Activated CD8-positive, alpha-beta memory T cell treated with anti-CD3 and anti-CD28 coated beads, Interleukin-2, amount 50 U/mL, for 4 hours (primary cell): ENCODE measurements at places on chromosomes 1 and 21.

GRCh38 chr21:44566403-44566802 lies 7.1 kb upstream of the KRTAP10-4 start:
- no peak for DNase-seq

DNA sequence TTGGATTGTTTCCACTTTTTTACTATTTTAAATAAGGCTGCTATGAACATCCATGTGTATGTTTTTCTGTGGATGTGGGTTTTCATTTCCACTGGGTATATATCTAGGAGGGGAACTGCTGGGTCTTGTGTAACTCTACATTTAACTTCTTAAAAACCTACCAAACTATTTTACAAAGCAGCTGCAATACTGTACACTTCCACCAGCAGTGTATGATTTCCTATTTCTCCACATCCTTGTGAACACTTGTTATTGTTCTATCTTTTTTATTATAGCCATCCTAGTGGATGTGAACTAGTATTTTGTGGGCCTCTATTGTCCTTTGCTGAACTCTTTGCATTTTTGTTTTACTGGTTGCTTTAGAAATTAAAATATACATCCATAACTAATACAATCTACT lies 33.4 kb downstream of the DIPK1A start:
- DNase-seq: no peak

DNA sequence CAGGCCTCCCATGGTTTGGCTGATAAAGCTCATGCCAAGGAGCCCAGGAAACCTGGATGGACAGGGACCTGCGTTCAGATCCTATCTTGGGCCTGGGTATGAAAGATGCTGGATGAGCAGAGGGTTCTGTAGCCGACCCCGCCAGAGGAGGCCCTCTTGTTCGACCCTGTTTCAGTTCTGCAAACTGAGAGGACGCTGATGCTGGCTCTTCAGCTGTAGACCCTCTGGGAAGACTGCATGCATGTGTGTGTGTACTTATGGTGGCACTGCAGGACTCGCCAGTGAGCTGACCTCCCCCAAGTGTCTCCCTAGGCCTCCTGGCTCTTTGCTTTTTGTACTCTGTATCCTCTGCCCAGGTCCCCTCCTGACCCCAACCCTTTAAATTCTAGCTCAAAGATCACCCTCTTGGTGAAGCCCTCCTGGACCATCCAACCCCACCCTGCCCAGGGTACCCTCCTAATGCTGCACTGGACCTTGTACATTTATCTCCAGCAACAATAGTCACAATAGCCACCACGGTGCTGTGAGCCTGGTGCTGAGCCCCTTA lies 1.6 kb downstream of the EPS8L3 start:
- peak; percentile 5 for DNase-seq

DNA sequence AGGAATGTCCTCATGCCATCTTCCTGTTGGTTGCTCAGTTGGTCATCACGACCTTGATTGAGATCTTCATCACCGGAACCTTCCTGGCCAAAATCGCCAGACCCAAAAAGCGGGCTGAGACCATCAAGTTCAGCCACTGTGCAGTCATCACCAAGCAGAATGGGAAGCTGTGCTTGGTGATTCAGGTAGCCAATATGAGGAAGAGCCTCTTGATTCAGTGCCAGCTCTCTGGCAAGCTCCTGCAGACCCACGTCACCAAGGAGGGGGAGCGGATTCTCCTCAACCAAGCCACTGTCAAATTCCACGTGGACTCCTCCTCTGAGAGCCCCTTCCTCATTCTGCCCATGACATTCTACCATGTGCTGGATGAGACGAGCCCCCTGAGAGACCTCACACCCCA lies 42.9 kb downstream of the KCNJ15 start:
- DNase-seq: no peak

DNA sequence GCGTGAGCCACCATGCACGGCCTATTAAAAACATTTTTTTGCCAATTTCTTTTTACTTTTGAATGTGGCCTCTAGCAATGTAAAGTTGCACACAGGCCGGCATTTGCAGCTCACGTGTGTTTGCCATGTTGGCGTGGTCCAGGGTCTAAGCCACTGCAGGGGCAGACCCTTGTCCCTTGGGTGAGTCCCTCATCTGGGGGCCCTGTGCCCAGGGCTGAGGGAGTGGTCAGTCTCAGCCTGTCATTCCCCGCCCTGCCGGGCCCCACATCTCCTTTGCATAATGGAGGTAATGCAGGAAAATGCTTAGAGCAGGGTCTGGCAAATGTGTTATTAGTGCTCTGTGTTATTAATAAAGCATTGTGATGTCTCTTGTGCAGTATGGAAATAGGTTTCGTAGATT lies 16.9 kb downstream of the AGPAT3 start:
- no peak for DNase-seq

DNA sequence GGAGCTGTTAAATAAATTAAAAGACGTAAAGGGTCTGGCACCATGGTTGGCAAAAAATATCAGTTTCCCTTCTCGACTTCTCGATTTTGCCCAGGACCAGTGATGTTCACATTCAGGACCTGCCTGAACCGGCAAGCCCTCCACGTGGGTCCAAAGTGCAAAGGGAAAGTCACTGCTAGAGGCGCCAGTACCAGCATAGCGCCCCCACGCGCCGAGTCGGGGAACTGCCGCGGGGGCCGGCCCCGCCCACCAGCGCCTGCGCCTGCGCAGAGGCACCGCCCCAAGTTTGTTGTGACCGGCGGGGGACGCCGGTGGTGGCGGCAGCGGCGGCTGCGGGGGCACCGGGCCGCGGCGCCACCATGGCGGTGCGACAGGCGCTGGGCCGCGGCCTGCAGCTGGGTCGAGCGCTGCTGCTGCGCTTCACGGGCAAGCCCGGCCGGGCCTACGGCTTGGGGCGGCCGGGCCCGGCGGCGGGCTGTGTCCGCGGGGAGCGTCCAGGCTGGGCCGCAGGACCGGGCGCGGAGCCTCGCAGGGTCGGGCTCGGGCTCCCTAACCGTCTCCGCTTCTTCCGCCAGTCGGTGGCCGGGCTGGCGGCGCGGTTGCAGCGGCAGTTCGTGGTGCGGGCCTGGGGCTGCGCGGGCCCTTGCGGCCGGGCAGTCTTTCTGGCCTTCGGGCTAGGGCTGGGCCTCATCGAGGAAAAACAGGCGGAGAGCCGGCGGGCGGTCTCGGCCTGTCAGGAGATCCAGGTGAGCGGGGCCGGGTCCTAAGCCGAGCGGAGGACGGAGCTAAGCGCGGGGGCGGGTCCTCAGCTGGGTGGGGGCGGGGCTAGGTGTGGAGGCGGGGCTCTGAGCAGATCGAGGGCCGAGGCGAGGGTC lies at the start of gene PINK1:
PINK1 (plus strand) TSS at position 269 of the 875 bp plus-strand sequence; CDS start at position 360, 91 bp downstream.
- DNase-seq: peak; percentile 83

- peak; percentile 27 for DNase-seq
Measured at GRCh38 chr21:31326522-31327242, 17.4 kb downstream of the TIAM1 start.

- DNase-seq: no peak
Measured at GRCh38 chr1:214026985-214027384, 39.2 kb downstream of the PROX1 start.

DNA sequence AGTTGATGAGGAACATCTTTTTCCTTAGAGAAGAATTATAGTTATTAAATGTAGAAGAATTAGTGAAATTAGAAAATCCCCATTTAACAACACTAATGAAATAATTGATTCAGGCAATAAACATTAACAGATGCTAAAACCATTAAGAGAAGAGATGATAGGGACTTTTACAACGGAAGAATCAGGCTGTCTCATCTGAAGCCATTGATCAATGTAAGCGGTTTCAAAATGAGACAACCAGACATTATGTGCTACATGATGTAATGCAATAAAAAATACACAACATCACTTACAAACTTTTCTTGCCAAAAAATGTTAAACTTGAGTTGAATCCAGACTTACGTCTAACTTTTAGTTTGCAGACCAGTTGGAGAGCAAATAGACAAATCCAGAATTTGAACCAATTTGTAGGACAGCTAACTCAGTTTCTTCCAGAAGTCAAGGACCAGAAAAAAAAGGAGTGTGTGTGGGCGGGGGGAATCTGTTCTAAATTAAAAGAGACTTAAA lies 165.4 kb upstream of the DPT start:
- DNase-seq: no peak

- no peak for DNase-seq
Measured at GRCh38 chr1:193539731-193540459, 353.5 kb upstream of the B3GALT2 start.

GRCh38 chr1:90708826-90709225 lies 8.3 kb downstream of the BARHL2 start:
- DNase-seq: no peak

- no peak for DNase-seq
Measured at GRCh38 chr1:153032677-153033308, 1.8 kb downstream of the SPRR1B start.

GRCh38 chr1:34408011-34408410 lies 231.3 kb downstream of the C1orf94 start:
- DNase-seq: no peak

DNA sequence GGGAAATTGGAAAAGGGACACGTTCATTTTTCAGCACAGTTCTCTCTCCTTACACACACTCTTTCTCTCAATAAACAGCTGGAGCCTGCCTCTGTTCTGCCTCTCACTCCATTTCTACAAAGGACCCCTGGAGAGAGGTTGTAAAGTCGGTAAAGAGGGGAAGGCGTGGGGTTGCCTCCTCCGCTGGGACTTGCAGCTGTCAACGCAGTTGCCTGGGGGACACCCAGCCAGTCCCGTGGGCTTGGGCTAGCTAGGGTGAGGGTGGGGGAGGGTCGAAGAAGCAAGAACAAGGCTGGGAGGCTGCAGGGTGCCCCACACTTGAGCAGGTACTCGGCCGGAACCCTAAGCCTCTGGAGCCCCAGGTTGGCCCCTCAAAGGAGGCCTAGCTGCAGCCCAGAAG lies 27.6 kb downstream of the C1orf216 start:
- no peak for DNase-seq

GRCh38 chr1:4344065-4344732 lies 310.2 kb upstream of the AJAP1 start:
- no peak for DNase-seq

GRCh38 chr1:1122078-1122811 lies 6.4 kb upstream of the C1orf159 start:
- peak; percentile 88 for DNase-seq

- no peak for DNase-seq
Measured at GRCh38 chr21:42959728-42960127, 14.6 kb upstream of the PKNOX1 start.

DNA sequence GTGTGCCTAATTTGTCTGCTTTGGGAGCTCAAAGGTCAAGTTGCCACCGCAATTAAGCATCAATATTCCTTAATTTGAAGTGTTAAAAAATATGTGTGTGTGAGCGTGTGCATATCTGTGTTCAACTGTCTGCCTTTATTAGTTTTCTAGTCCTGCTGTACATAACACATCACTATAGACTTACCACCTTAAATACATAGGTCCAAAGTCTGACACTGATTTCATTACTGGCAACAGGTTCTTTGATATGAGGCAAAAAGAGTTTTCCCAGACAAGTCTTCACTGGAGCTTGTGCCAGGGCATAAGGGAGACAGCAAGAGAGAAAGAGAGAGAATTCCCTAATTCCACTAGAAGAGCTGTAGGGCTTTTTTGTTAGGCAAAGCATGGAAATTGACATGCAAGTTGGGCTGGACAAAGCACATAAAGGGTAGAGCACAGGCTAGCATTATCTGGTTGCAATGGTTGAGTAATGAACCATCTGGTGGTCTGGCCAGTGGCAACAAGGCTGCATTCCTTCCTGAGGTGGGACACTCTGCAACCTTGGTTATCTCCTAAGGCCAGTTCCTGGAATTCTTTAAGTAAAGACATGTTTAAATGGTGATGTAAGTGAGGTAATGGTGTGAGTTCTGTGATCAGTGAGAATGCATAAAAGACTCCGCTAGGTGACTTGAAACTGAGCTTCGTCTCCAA lies 457.2 kb upstream of the ADAMTS5 start:
- DNase-seq: no peak

DNA sequence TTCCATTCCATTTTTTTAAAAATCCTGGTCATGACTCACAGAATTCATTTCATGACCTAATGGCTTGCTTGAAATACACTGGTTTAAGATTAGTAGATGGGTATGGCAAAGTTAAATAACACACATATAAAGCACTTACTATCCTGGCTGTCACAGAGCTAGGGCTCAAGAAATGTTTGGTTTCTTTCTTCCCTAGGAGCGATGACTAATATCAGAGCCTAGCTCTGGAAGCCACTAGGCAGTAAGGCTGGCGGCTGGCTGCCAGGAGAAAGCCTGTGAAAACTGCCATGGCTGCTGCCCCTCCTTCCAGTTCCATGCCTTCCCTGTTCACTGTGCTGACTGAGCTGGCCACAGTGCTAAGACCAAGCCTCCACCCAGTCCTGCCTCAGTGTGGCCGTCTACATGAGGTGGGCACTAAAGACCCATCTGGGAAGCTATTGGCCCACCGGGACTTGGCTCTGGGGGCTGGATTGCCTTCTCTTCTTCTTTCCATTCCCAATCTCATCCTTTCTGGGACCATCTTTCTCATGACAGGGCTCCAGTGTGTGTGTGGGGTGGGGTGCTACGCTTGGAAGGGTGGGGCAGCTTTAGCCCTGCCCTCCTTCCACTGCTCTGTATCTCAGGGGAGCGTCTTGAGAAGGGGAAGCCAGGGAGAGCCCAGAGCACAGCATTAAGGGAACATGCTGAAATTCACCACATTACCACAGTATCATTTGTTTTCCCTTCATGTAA lies 10.8 kb upstream of the ASCL5 start:
- no peak for DNase-seq
